OCI-LY7 (cell line): ENCODE measurements at places on chromosomes 11 and 22. TPM values are rescaled to one million over a fixed set of nuclear protein-coding genes. Genes with fewer than 3 reads are reported as not detected.

DNA sequence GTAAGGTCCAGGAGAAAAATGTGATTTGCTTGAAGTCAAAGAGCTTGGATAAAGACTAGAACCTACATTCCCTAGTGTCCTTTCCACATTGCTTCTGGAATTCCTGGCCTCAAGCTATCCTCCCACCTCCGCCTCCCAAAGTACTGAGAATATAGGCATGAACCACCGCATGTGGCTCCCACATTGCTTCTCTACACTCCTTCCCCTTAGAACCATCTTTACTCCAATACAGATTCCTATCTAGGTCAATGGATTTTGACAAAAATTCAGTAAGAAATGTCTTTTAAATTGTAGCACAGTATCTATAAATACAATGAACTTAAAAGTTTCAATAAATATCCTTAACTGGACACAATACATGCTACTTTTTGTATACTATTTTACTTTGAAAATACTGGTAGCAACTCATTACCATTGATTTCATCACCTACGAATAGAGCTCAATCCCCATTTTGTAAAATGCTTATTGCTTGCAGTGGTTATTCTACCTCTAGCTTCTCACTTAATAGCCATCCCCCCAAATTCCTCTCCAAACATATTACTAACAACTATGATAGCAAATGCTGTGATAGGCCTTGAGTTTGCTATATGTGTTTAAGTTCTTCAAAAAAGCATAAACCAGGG lies 53.4 kb downstream of the GAB2 start:
- DNase-seq = no peak

DNA sequence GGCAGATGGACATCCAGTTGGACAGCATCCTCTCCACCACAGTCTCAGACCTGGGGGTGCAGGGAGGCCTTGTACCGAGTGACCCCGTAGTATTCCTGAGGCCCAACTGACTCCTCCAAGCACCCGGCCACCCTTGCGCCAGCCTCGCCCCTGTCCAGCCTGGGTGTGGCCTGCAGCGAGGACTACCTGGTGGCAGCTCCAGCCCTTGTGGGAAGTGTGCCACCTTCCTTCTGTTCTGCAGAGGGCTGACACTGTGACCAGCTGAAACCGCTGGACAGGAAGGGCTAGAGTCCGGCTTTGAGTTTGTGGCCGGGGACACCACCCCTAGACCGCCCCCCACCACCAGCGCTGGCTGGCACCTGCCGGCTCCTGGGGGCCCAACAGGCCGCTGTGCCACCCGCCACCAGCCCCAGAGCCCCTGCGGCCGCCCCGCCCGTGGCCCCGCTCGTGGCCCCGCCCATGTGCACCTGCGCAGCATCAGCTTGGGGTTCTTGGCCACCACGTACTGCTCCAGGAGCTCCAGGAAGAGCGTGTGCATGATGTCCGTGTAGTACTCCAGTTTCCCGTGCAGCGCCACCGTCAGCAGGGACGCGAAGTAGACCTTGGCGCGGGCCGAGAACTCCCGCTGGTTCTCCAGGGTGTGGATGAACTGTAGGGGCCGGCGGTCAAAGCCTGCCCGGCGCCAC lies 10.0 kb upstream of the MAPK11 start:
- no peak for DNase-seq

DNA sequence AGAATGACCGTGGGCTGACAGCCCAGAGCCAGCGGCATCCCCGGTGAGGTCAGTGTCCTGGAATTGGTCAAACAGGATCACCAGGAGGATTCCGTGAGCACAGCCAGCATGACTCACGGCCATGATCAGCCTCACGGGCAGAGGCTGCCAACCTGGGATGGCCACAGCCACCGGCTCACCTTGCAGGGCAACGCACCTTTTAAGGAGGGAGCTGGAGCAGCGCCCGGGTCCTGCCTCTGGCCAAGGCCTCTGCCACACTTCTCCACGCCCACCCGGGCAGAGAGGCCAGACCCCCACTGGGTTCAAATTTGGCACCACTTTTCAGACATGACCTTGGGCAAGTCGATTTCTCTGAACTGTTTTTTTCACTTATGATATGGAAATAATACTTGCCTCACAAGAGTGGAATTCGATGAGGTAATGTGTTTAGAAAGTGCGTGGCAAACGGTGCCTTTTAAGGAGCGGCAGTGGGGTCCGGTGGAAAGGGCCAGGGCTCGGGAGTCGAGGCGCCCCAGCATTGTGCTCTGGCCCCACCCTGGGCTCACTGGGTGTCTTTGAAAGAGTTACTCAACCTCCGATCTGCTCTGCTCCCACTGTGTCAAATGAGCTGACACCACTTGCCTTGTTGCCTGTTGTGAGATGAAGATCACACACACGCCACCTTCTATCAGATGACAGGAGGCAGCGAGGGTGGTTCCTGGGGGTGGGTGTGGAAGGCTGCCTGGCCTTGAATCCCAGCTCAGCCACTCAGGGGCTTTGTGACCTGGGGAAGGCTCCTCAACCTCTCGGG lies 16.0 kb downstream of the TXN2 start:
- no peak for DNase-seq

- no peak for DNase-seq
Observed at GRCh38 chr11:33753304-33753967, 17.2 kb upstream of the CD59 start.

DNA sequence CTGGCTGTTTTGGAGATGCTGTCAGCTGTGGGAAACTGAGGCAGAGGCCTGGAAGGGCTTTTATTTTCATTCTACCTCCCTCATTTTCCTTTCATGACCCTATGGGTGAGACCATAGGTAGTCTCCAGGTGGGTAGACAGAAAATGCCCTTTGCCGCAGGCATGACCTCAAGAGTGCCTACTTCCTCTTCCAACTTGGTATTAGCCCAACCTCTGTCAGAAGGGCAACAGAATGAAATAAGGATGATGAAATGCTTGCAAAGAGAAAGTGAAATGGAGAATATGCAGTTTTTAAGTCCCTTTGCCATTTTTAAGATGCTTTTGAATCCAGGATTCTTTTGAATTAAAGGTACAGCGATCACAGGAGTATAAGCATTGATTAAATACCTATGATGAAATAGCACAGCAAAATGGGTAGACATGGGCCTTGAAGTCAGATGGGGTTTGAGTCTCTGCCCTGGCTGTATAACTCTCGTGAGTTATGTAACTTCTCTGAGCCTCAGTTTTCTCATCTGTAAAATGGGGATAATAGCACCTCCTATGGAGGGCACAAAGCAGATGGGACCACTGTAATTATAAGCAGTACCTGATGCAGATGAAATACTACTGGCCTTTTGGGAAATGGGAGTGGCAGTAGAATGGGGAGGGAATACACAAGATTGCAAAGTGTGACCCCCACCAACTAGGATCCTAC lies 3.7 kb downstream of the ASPHD2 start:
- peak; percentile 73 for DNase-seq

GRCh38 chr11:10568486-10568941 lies at the start of gene LYVE1:
Gene LYVE1, minus strand, starts transcription at chr11:10568665. Its CDS starts 133 bp downstream, at chr11:10568532.
- DNase-seq = no peak

- peak; percentile 40 for DNase-seq
Observed at GRCh38 chr22:28917747-28918549, 34.6 kb downstream of the ZNRF3 start.

DNA sequence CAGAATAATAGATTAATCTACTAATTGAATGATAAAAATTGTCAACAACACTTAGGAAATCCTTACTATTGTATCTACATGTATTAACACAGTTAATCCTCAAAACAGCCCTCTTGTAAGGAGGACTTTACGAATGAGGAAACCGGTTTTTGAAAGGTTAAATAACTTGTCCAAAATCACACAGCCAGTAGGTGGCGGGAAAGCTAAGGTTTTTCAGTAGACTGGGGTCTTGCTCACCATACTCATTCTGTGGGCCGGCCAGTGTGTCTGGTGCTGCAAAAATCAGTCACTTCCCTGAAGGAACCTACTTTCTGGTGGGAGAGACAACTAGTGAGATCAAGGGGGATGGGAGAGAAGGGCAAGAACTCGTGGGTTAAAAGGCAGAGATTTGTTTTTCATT lies 3.8 kb downstream of the DCPS start:
- peak; percentile 70 for DNase-seq

DNA sequence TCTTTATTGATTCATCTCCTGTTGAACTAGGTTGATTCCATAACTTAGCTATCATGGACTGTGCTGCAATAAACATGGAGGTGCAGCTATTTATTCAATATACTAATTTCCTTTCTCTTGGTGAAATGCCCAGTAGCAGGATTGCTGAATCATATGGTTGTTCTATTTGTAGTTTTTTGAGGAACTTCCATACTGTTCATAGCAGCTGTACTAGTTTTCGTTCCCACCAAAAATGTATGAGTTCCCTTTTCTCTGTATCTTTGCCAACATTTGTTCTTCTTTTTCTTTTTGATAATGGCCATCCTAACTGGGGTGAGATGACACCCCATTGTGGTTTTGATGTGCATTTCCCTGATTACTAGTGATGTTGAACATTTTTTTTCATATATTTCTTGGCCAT lies 87.2 kb upstream of the NAV2 start:
- DNase-seq = no peak

GRCh38 chr22:50298937-50299784 lies 8.3 kb downstream of the PLXNB2 start:
- no peak for DNase-seq

GRCh38 chr11:30487200-30487898 lies 98.8 kb downstream of the MPPED2 start:
- DNase-seq = no peak

GRCh38 chr11:119599864-119600541 lies 129.0 kb downstream of the NECTIN1 start:
- no peak for DNase-seq

DNA sequence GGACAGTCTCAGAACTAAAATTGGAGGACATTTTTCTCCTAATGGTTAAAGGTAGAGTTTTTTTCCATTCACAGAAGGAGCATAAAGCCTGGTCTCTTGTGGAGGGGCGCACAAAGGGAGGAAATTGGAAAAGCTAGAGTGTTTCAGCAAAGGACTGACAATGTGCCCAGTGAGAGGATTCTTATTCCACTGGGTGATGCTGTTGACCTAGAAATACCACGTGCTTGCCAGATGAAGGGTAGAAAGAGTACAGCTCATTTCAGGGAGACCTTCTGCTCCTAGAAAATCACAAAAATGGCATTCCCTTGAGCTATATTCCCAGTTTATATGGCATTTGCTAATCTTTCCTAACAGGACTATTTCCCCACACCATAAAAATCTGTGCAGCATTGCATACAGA lies 21.1 kb downstream of the MS4A6E start:
- DNase-seq = peak; percentile 44

DNA sequence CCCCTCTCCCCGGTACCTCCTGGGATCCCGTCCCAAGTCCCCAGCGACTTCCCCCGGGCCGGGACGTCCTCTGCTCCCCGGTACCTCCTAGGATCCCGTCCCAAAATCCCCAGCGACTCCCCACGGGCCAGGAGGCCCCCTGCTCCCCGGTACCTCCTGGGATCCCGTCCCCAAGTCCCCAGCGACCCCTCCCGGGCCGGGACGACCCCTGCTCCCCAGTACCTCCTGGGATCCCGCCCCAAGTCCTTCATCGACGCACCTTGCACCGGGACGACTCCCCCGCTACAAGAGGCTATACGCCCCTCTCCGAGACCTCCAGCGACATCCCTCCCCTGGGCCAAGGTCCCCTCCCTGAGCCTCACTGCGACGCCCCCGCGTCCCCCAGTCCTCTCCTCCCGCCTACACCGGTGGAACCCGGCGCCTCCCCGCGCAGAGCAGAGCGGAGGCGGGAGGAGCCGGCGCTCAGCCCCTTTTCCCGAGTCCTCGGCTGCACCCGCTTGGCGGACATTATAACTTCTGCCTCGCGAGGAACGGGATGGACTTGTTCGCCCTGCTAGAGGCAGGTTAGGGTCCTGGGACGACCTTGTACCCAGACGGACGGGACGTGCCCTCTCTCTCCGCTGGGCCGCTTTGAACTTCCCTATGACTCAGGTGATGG lies 912 bp downstream of the KREMEN1 start:
- no peak for DNase-seq

DNA sequence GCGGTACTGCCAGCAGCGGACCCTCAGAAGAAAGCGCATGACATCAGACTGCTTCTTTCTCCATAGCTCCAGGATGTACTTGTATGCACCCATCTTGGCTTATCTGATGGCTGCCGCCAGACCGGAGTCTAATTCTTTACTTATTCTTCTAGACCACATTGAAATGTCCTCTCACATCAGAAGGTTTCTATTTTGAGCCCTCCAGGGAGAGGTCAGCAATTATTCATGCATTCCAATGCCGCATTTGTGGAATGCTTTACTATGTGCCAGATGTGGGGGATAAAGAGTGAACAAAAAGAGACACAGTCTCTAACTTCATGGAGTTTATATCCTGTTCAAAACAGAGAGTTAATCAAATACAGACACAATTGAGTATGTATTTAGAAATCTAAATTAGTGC lies 230.1 kb downstream of the MIAT start:
- DNase-seq = no peak

GRCh38 chr22:39654131-39654926 lies 83.8 kb downstream of the CACNA1I start:
- DNase-seq = no peak

DNA sequence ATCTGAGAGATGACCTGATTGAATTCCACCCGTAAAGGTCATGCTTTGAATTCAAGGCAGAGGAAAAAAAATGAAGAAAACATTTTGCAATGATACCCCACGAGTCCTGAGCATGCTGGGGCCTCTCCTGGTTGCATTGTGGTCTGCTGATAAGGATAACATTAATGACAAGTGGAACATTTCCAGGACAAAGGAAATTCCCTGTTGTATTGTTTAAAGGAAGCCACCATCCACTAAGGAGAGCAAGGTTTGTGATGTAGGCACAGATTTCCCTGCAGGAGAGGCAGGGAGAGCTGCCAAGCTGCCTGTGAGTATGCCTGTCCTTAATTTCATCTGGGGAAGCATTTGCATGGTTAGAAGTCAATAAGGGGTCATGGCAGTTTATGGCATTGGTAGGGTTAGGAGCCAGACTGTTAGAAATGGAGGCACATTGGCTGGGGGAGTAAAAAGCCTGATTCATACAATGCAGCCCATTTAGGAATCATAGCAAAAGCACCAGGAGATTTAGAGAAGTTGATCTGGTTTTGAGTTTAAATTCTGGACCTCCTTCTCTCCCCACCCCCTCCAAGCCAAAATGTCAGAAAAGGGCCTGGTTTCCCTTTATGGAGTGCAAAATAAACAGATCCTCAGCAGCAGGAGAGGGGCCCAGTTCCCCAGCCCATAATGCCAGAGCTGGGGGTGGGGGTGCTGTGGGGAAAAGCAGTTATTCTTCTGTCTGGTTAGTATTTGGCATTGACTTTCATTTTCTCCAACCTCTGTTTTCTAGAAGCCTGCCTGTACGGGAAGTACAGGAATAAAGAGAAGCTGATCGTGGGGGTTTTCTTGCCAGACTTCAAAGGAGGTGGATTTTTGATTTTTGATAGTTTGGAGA lies 22.1 kb downstream of the FLI1 start:
- DNase-seq = no peak

DNA sequence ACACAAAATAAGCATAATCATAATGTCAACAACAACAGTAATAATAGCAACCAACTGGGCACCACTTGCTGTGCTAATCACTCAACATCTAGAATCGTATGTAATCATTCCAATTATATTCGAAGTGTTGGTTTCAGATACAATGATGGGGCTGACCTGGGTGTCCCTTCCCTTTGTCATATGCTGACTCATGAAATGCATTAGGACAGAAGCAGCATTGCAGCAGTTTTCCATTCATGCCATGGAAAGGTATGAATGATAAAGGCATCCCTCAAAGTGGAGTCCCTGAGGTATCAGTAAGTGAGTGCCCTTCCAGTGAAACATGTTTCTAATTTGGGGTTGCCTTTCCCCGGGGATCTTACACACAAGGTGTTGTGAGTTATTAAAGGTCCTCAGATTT lies 46.3 kb upstream of the ANO3 start:
- no peak for DNase-seq

The DKK3 gene
- total RNA-seq = not detected in 2 replicates

The NNMT gene
- total RNA-seq = not detected in 2 replicates

The TIGD3 gene
- 2.0 TPM in 2 replicates for total RNA-seq

The CABP4 gene
- total RNA-seq = 11.5 and 11.8 TPM in 2 replicates

The TSGA10IP gene
- not detected in 2 replicates for total RNA-seq
